Keratinocyte (primary cell): ENCODE measurements at places on chromosomes 16 and 17. TPM values are rescaled to one million over a fixed set of nuclear protein-coding genes. Genes with fewer than 3 reads are reported as not detected.

GRCh38 chr17:79790805-79791734, 5.8 kb downstream of the CBX8 start:
- peaks cover 16% of the 10 kb centered on the region for H3K4me1 ChIP-seq
- H3K4me3 ChIP-seq: no peak overlapping the region
- peaks cover 64% of the 10 kb centered on the region for H3K27me3 ChIP-seq
- peaks cover 6% of the 10 kb centered on the region for H3K36me3 ChIP-seq
- no peak overlapping the region for H3K27ac ChIP-seq

DNA sequence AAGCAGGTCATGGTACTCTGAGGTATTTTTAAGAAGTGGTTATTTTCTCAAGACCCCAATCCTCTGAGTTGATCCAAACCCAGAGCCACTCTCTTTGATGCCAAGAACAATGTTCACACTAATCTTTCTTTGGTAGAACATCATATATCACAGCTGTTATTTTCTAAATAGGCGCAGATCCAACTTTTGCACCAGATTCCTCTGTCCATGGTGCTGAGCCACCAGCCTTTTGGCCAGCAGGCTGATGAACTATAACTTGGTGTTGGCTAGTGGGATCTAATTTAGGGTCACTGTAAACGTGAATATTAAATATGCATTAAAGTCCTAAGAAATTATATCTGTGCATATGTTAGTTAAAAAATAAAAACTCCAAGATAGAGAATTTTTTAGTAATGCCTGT, 7.0 kb upstream of the ZKSCAN2 start:
- DNase-seq: no peak
- H3K27me3 ChIP-seq: no peaks in the 10 kb centered on the region
- H3K4me1 ChIP-seq: no peaks in the 10 kb centered on the region

DNA sequence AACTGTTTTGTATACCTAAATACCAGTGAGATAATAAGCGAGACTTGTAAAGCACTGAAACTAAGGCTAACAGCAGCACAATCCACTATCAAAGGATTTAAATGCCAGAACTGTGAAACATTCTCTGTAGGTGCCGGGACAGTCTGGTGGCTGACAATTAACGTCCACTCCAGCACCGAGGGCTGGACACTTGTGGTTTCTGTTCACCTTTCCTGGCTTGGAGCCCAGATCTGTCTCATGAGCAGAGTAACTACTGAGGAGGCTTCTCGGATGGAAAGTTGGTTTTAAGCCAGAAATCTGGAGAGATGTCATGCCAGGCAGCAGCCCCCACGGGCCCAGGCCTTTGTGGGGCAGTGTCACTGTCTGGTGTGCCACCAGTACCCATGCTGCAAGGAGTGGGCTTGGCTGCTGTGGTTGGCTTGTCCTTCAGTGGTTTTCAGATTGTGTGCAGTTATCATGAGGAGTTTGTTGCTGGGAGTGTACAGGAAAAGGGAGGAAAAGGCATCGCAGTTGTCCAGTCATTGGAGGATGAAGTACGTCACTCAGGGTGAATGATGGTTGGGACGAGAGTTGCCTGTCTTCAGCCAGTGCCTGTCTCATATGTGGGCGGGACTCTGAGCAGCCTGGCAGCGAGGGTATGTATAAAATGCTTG, 35.5 kb downstream of the UBN1 start:
- H3K4me1 ChIP-seq: no peaks in the 10 kb centered on the region
- H3K36me3 ChIP-seq: peaks cover 46% of the 10 kb centered on the region
- DNase-seq: no peak

Gene EPN3
- polyA plus RNA-seq: 50.7 to 155 TPM (median 66.7 TPM) in 3 replicates

Gene NPLOC4
- 64.0 to 76.2 TPM (median 71.7 TPM) in 3 replicates for polyA plus RNA-seq

Gene ZNF205
- 6.0 to 8.7 TPM (median 8.1 TPM) in 3 replicates for polyA plus RNA-seq
